Cerebellar cortex (tissue), 1 donor: ENCODE measurements at places on chromosomes 6 and 20.

DNA sequence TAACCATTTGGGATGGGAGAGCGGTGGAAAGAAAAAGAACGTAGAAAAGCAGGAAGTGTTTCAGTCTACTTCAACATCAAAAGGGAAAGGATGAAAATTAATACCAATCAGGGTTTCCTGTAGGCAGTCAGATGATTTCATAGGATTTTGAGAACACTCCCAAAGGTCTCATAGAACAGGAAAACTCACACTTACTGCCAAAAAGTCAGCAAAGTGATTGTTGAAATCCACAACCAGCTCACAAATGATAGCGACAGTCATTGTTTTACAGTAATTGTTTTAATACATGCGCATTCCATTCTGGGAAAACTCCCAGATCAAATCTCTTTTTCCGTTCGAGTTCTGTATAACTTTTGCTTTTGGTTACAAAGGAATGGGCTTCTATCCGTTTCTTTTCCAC, 5.3 kb upstream of the CNKSR3 start:
- no peak for DNase-seq

DNA sequence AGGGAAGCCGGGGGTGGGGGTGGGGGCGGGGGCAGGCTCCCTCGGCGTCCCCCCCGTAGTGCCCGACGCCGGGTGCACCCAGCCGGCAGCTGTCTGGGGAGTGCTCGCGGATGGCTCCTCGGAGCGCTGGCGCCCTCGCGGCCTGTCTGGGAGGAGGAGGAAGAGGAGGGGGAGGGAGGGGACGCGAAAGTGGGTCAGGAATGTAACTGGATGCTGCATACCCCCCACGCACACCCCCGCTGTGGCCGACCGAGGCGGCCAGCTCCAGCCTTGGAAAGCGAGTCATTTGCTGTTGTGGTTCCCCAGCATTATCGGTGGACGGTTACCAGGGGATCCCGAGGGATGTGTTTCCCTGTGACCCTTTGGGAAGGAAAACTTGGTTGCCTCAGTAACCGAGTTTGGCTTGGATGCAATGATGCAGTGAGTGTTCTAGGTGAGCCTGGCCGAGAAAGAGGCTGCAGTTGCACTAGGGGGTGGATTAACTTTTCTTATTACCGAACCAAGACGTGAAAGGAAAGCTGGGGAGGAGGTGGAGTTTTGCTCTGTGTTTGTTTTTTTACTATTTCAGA, 55.2 kb upstream of the RREB1 start:
- no peak for DNase-seq

DNA sequence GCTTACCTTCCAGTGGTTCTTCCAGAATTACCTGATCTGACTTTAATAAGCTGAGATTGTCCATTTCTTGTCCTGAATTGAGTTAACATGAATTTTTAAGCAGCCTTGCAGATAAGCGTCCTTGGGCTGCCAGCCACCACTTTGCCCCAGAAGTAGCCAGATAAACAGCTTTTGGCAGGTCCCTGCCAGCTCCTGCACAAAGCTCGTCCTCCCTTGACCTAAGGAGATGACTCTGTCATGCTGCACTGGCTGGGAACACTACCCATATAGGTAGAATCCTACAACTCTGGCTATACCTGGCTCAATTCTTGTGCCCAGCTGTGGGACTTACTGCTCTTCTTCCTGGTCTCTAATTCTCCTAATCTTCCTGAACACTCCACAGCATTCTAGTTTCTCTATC, 39.6 kb upstream of the AAR2 start:
- no peak for DNase-seq

DNA sequence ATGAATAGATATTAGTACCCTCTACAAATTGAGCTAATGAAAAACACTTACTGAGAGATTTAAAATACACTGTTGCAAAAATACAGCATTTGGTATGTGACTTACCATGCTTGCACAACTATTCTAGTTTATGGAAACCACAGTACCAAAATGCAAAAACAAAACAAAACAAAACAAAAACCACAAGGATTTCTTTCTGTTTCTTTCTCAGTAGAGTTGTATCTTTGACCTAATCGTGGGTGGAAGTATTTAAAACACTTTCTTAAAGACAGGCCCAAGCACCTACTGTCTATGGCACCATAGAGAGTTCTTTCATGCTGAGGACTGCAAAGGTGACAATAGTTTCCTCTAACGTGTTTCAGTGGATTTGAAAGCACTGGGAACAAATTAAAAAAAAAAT, 95.3 kb upstream of the C6orf118 start:
- no peak for DNase-seq

DNA sequence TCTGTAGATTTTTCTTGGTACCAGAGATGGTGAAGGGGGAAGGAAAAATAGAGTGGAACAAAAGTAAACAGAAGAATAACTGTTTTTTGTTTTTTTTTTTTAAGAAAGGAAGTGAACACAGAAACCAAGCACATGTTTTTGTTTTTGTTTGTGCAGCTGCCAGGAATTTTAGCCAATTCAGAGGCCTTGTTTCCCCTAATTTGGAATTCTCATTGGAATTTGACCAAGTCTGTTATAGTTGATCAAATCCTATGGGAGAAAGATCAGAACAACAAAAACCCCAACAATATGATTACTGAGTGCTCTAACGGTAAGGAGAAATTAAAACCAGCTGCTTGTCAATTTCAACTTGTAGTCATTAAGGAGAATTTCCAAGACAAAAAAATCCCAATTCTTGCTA, 18.2 kb upstream of the IL22RA2 start:
- DNase-seq, result no peak

GRCh38 chr6:12132351-12133222, 120.5 kb downstream of the HIVEP1 start:
- DNase-seq, result no peak

GRCh38 chr20:20568604-20569205, 143.7 kb downstream of the RALGAPA2 start:
- DNase-seq, result peak; percentile 77

- peak; percentile 55 for DNase-seq
Observed at GRCh38 chr6:158895661-158896060, 76.5 kb upstream of the EZR start.

DNA sequence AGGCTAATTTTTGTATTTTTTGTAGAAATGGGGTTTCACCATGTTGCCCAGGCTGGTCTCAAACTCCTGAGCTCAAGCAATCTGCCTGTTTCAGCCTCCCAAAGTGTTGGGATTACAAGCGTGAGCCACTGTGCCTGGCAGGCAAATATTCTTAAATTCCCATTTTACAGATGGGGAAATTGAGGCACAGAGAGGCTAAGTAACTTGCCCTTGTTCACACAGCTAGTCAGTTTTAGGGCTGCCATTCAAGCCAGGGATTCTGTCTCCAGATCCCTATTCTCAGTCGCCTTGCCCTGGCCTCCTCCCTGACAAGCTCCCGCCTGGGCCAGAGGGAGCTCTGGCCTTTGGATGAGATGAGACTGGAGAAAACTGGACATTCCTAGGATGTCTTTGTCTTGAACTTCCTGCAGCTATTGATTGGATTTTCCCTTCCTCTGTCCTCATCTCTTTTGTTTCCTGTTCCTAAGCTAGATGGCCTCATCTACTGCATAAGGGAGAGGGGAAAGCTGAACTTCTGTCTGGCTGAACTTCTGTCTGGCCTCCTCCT, 90.5 kb downstream of the NDUFAF5 start:
- DNase-seq, result no peak

DNA sequence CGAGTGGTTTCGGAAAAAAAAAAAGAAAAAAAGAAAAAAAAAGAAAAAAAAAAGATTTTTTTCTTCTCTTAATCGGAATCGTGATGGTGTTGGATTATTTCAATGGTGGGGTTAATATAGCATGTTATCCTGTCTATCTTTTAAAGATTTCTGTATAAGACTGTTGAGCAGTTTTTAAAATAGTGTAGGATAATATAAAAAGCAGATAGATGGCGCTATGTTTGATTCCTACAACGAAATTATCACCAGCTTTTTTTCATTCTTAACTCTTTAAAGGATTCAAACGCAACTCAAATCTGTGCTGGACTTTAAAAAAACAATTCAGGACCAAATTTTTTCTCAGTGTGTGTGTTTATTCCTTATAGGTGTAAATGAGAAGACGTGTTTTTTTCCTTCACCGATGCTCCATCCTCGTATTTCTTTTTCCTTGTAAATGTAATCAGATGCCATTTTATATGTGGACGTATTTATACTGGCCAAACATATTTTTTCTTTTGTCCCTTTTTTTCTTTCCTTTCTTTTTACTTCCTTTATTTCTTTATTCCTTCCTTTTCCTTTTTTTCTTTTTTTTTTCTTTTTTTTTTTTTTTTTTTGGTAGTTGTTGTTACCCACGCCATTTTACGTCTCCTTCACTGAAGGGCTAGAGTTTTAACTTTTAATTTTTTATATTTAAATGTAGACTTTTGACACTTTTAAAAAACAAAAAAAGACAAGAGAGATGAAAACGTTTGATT, 3.6 kb downstream of the SOX4 start:
- DNase-seq, result peak; percentile 74

DNA sequence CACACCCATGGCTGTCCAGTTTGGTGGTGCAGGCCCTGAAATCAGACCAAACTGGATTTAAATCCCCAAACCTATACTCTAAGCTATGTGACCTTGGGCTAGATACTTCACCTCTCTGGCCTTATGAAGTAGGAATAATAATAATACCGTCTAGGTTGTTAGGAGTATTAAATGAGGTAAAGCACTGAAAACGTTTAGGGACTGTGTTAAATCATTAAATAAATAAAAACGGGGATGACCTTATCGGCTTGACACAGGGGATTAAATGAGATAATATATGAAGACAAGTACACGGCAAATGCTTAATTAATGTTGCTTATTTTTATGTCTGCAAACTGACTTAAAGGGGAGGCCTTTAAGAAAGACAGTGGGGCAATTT, 672 bp upstream of the STK4 start:
- no peak for DNase-seq

DNA sequence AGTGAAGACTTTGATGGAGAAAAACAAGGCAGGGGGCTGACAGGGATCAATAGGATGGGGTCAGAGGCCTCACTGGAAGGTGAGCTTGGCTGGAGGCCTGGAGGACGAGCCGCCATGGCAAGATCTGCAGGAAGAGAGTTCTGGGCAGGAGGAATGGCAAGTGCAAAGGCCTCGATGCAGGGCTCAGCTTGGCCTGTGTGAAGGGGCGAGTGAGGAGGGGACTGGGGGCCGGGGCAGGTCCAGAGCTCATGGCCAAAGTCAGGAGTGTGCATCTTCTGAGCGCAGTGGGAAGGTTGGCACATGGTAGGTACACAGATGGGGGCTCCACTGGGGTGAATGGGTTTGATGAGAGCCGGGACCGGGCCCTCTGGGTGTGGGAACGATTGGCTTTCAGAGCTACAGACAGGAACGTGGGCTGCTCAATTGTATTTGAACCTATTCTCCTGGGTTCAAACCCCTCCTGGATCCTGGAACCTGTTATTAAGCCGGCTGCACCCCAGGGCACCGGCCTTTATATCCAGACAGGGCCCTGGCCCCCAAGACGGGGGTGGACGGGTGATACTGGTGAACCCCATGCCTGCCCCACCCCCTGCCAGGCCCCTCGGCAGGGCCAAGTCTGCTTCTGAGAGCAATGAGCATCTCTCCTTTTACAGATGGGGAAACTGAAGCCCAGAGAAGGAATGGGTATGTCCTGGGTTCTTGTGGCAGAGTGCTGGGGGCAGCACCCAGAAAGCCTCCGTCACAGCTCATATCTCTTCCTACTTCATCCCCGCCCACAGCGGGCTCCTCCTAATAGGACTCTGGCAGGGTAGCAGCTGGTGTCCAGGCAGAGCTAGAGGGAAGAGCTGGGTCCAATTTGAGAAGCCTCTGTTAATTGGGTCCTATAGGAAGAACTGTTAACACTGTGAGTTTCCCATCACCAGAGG, 106.1 kb downstream of the CEBPB start:
- DNase-seq, result no peak

DNA sequence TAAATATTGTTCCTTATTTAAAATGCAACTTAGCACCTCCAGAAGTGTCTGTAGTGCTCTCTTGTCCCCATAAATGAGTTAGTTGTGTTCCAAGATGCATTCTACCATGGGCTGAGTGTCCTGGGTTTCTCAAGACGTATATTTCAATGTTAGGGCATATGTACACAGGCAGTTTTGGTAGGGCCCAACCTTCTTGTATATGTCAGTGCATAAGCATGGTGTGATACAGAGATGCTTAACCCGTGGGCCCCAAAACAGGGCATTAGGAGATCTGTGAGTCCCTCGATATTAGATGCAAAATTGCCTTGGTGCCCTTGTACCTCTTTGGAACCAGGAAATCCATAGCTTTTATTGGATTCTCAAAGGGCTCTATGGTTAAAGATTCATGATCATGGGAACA, 91.5 kb upstream of the HIVEP1 start:
- no peak for DNase-seq

- no peak for DNase-seq
Observed at GRCh38 chr6:1004885-1005630, 306.8 kb upstream of the FOXQ1 start.
